ENCODE measurements at places on chromosomes 6 and 20.
A peak's percentile ranks its signal among the peaks of the same experiment; 100 is the strongest.

- DNase-seq = peak; percentile 9
These were observed 55.0 kb upstream of the KCNK16 start for GRCh38 chr6:39377539-39377950.

- DNase-seq = no peak
These were observed 25.7 kb upstream of the OGFRL1 start for GRCh38 chr6:71262914-71263313.

GRCh38 chr20:8858181-8858787, 210.6 kb upstream of the PLCB4 start:
- DNase-seq = no peak

- DNase-seq = no peak
These were observed 166.1 kb downstream of the BCAS1 start for GRCh38 chr20:53904261-53904660.

- DNase-seq = no peak
These were observed 846 bp downstream of the ZSCAN31 start for GRCh38 chr6:28335040-28335563.

DNA sequence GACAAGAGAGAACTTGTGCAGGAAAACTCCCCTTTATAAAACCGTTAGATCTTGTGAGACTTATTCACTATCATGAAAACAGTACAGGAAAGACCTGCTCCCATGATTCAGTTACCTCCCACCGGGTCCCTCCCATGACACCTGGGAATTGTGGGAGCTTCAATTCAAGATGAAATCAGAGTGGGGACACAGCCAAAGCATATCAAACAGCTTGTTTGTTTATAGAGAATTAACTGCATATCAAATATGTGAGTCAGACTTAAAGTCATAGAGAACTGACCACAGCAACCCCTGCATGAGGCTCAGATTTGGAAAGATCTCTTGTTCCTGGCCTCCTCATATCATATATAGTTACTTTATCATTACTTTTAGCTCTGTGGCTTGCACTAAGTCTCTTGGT, 29.1 kb upstream of the HDAC2 start:
- no peak for DNase-seq

- no peak for DNase-seq
These were observed 10.8 kb upstream of the UST start for GRCh38 chr6:148735989-148736388.

- DNase-seq = no peak
These were observed 23.8 kb downstream of the PHACTR2 start for GRCh38 chr6:143701349-143702234.

- no peak for DNase-seq
These were observed 63.3 kb downstream of the DLL1 start for GRCh38 chr6:170227521-170227983.

GRCh38 chr6:22288721-22289120, 8.1 kb downstream of the PRL start:
- no peak for DNase-seq

Data from activated CD4-positive, alpha-beta T cell treated with anti-CD3 and anti-CD28 coated beads, Interleukin-2, amount 10 ng/mL, durations not matched to agents 7 days and 5 days (primary cell).